ENCODE measurements at places on chromosomes 4 and X.

DNA sequence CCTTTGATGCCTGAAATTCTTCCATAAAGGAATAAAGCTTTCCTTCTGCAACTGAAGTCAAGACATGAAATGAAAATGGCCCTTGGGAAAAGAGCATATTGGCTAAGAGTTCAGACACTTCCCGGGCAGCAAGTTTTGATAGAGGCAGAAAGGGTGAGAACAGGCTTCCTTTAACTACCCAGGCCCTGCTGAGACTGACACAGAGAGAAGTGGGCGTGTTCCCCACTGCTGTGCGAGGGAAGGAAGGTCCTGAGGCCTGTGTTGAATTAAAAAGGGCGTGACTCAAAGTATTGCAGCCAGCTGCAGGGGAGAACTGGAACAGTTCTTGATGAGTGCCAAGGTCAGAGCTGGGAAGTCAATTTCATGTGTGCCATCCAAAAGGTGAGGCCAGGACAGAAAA, 33.9 kb upstream of the ADGRG2 start:
- DNase-seq, result no peak
- H3K27ac ChIP-seq, result no peak overlapping the region
- no peak overlapping the region for H3K4me3 ChIP-seq
- no peaks in the 10 kb centered on the region for H3K4me1 ChIP-seq

GRCh38 chr4:166839615-166840251, 394.6 kb downstream of the SPOCK3 start:
- H3K4me3 ChIP-seq, result no peak overlapping the region
- no peak overlapping the region for H3K27ac ChIP-seq
- DNase-seq, result no peak
- no peaks in the 10 kb centered on the region for H3K36me3 ChIP-seq

GRCh38 chr4:101252721-101253120, 94.6 kb downstream of the PPP3CA start:
- H3K4me3 ChIP-seq, result no peak overlapping the region
- H3K27ac ChIP-seq, result no peak overlapping the region
- DNase-seq, result no peak
- no peaks in the 10 kb centered on the region for H3K36me3 ChIP-seq

DNA sequence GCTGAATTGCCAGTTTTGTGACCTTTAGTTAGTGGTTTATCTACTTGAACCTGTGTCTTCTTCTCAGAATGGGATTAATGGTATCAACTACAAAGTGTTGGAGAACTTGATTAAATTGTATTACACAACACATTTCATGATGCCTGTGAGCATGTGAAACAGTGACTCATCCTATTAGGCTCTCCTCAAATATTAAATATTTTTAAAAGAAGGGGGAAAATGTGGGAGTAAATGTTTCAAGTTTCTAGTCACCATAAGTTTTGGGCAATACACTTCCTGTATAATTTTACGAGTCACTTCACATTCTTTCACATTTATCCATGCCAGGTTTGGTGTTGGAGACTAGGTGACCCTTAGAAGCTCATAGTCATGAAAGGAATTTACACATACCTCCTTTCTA, 147.0 kb downstream of the HS3ST1 start:
- H3K4me3 ChIP-seq, result no peak overlapping the region
- no peaks in the 10 kb centered on the region for H3K27me3 ChIP-seq
- DNase-seq, result no peak
- no peaks in the 10 kb centered on the region for H3K36me3 ChIP-seq

DNA sequence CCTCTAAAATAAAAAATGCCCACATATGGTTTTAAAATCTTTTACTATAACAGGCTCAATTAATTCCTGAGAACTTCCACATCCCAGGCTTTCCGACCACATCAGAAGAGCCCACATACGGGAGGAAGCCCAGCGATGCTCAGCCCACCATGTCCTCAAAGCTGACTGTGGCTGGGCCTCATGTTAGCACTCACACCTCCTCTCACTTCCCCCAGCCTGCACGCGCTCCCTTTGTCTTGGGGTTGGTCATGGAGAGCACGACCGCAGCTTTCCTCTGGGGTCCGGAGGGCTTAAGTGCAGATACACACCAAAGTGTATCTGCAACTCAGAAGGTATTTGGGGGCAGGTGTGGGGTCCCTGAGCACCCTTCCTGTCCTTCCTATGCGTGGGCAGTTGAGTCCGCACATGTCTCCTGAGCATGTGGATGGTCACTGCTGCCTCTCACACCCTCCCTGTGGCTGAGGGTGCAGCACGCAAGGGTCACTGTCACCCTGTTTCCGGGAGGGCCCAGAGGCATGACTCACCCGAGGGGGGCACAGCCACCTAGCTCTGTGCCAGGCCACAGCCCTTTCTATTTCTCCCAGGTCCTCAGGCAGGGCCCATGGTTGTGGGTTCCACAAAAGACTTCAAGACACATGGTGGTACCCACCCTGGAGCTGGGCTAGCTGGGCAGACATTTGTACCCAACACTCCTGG, 21.2 kb downstream of the WDR1 start:
- peaks cover 79% of the 10 kb centered on the region for H3K4me1 ChIP-seq
- DNase-seq, result no peak
- H3K27me3 ChIP-seq, result no peaks in the 10 kb centered on the region

DNA sequence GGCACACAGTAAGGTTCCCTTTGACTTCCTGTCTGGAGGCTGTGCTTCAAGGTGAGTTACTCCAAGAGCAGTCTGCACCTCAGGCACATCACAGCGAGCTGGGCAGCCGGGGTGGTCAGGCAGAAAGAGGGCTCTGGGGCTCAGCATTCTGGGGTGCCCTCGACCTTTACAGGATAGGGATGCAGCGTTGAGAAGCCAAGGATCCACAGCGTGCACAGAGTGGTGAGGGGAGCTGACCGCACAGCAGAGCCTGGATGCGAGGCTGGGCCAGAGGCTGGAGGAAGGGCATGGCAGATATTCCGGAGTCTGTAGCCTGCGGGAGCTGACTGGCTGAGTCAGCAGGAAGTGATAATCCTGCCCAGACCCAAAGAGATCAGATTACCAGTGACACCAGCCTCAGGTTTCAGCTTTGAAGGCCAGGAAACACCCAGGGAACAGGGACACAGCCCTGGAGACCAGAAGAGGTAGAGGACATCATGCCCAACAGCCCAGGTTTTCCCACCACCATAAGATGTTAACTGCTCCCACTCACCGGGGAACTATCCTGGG, 38.4 kb upstream of the PDLIM3 start:
- H3K36me3 ChIP-seq, result no peaks in the 10 kb centered on the region
- H3K27ac ChIP-seq, result no peak overlapping the region
- no peak overlapping the region for H3K4me3 ChIP-seq
- H3K27me3 ChIP-seq, result no peaks in the 10 kb centered on the region
- peaks cover 5% of the 10 kb centered on the region for H3K4me1 ChIP-seq

- no peaks in the 10 kb centered on the region for H3K36me3 ChIP-seq
- H3K4me3 ChIP-seq, result no peak overlapping the region
- H3K27me3 ChIP-seq, result no peaks in the 10 kb centered on the region
- no peak for DNase-seq
Observed at GRCh38 chrX:10702031-10702430, 81.6 kb upstream of the MID1 start.

DNA sequence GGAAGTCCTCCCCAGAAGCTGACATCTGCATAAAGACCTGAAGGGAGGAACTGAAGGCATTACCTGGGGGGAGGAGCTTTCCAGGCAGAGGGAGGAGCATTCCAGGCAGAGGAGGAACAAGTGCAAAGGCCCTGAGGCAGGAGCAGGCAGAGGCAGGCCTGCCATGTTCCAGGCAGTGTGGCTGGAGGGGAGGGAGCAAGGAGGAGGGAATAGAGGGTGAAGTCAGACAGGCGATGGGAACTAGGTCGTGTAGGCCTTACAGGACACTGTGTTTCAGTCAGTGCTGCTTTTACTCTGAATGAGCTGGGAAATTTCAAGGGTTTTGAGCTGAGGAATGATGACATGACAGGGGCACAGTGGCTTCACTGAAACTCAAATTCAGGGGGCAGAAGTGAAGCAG, 292.7 kb downstream of the BCOR start:
- DNase-seq, result no peak
- no peak overlapping the region for H3K4me3 ChIP-seq
- H3K27ac ChIP-seq, result no peak overlapping the region
- no peaks in the 10 kb centered on the region for H3K36me3 ChIP-seq
- H3K4me1 ChIP-seq, result peaks cover 3% of the 10 kb centered on the region

DNA sequence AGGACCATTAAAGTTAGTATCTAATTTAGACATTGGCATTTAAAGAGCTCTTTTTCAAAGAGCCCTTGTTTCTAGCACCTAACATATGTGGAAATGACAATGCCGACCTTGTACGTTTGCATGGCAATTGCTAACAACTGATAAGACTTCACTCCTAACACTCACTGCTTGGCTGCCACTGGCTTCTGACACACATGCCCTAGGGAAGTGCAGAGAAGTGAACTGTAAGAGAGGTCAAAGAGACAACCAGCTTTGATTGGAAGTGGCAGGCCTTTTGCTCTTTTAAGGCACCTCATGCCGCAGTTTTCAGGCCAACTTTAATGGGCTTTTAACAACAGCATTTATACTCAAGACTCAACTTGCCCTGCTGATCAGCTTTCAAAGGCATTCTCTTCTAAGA, 158.4 kb downstream of the RAB28 start:
- H3K4me3 ChIP-seq, result no peak overlapping the region
- DNase-seq, result no peak
- no peaks in the 10 kb centered on the region for H3K27me3 ChIP-seq

- no peak overlapping the region for H3K4me3 ChIP-seq
- no peaks in the 10 kb centered on the region for H3K4me1 ChIP-seq
- no peaks in the 10 kb centered on the region for H3K27me3 ChIP-seq
- H3K27ac ChIP-seq, result no peak overlapping the region
- H3K36me3 ChIP-seq, result no peaks in the 10 kb centered on the region
Observed at GRCh38 chrX:95383778-95384177, 1300.9 kb upstream of the DIAPH2 start.

DNA sequence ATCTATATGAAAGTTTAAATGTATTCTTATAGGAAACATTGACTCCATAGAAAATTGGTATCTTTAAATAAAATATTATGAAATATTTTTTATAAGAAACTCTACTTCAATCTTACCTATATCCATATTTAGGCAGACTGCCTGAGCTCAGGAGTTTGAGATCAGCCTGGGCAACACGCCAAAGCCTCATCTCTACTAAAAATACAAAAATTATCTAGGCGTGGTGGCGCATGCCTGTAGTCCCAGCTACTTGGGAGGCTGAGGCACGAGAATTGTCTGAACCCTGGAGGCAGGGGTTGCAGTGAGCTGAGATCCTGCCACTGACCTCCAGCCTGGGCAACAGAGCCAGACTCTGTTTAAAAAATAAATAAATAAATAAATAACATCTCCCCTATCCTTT, 47.5 kb downstream of the PABPC4L start:
- no peaks in the 10 kb centered on the region for H3K4me1 ChIP-seq
- H3K27me3 ChIP-seq, result no peaks in the 10 kb centered on the region
- H3K36me3 ChIP-seq, result no peaks in the 10 kb centered on the region
- H3K27ac ChIP-seq, result no peak overlapping the region

DNA sequence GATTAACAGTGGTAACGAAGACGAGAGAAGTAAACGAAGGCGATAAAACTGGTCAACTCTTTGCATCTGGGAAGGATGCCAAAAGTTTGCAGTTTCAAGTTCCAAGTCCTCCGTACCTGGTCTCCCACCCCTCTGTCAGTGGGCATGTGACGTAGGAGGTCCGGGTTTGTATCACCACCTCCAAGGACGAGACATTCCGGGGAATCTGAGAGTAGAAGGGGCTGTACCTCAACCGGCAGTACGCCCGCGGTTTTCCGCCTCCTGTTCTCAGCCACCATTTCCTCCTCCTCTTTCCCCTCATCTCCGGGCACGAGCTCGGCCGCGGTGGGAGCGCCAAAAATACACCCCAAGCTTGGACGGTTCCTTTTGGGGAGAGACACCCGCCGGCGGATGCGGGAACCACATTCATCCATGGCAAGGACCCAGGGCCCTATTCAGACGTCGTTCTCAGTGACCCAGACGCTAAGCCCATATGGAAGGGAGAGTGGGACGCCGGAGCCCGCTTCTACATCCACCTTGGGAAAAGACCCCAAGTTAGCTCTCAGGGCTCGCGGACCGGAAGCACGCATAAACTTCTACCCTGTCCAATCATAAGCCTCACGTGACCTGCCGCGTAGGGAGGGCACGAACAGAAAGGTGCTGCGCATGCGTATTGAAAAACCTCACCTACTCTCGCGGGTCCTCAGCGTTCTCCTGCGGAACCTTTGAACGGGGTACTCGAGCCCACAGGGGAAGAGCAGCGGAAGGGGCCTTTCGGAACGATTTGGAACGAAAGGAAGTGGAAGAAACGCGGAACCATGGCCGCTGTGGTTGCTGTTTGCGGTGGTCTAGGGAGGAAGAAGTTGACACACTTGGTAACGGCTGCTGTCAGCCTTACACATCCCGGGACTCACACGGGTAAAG, at the start of the genes HELQ and MRPS18C:
Gene HELQ, minus strand, starts transcription at position 543 of the 903 bp plus-strand sequence. Its CDS starts 130 bp downstream, at position 413.
Gene MRPS18C, plus strand, starts transcription at position 778 of the 903 bp plus-strand sequence. Its CDS starts 20 bp downstream, at position 798.
- no peaks in the 10 kb centered on the region for H3K27me3 ChIP-seq
- H3K36me3 ChIP-seq, result peaks cover 31% of the 10 kb centered on the region
- peak; percentile 99 for DNase-seq
- H3K27ac ChIP-seq, result peak within 1 kb of the TSS; percentile 97

Measured in suprapubic skin (tissue), 4 donors.